ENCODE measurements at places on chromosomes 5 and 9.

DNA sequence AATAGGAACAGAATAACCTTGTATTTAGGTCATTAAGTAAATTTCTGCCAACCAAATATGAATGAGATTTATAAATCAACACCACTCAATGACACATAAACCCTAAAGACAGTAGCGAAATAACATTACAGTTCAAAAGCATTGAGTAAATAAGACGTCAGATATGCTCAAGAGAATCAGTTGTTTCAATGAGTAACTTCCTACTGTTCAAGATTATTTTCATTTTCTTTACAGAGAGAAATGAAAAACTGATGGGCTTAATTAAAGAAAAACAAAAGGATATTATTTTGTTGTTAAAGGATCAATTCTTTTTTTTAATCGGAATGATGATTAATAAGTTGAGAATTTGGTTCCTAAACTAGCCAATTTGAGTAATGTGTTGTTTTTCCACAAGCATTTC is 150.1 kb downstream of the BNC2 start:
- DNase-seq, result no peak

DNA sequence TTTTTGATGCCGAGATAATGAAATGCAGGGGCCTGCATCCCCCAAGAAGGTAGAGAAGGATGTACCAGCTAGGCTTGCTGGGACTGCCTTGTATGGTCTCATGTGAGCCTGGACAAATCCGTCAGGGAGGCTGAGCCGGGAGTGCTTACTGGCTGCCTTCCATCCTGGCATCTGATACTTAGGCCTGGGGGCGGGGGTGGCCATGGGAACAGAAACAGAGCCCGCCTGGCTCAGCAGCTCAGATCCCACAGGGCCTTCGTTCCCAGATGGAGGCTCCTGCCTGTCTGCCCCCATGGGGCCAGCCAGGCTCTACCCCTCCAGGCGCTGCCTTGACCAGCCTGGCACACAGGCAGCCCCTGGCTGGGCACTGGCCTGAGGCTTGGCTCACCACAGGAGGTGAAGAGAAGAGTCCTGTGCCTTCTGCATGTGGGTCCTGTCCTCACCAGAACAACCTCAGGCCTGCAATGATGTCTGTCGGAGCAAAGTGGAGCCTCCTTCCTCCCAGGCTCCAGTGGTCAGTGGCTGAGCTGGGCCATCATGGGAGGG is 10.5 kb upstream of the SPATA31E1 start:
- DNase-seq, result no peak

- no peak for DNase-seq
Observed at GRCh38 chr9:76463211-76463610, 4.2 kb downstream of the GCNT1 start.

GRCh38 chr5:151195622-151196021 is 28.3 kb downstream of the CCDC69 start:
- no peak for DNase-seq

Measured in stimulated activated CD4-positive, alpha-beta T cell treated with anti-CD3 and anti-CD28 coated beads, Interleukin-12 subunit alpha, Interleukin-12 subunit beta, amount 100 ng/mL, for 24 hours (primary cell).